ENCODE measurements at places on chromosomes 1 and 21.

GRCh38 chr1:117572546-117572945 is 33.3 kb upstream of the TENT5C start:
- DNase-seq, result no peak

GRCh38 chr1:101130673-101131072 is 105.1 kb upstream of the DPH5 start:
- no peak for DNase-seq

DNA sequence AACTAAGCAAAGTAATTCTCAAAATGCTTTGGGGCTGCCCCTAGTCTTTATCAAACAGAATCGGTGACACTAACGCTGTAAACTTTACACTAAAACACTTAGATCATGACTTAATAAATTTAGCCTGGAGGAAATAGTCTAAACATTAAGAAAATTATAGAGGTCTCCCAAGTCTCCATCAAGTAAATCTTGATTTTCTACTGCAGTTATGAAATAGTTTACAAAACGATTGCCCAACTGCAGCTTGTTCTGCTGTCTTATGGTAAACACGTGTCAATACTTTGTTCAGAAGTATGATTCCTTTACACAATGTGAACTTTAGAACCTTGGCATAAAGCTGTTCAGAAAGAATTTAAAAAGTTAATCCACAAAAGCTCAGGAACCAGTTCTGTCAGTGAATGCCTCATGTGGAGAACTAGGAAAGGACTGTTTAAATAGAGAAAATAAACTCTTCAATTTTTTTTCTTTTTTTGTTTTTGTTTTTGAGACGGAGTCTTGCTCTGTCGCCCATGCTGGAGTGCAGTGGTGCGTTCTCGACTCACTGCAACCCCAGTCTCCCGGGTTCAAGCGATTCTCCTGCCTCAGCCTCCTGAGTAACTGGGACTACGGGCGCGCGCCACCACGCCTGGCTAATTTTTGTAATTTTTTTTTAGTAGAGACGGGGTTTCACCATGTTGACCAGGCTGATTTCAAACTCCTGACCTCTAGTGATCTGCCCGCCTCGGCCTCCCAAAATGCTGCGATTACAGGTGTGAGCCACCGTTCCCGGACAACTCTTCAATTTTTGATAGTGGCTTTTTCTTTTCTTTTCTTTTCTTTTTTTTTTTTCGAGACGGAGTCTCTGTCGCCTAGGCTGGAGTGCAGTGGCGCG is 1.6 kb downstream of the DDI2 start:
- DNase-seq, result no peak

GRCh38 chr1:5513846-5514526 is 478.2 kb downstream of the NPHP4 start:
- DNase-seq, result no peak

DNA sequence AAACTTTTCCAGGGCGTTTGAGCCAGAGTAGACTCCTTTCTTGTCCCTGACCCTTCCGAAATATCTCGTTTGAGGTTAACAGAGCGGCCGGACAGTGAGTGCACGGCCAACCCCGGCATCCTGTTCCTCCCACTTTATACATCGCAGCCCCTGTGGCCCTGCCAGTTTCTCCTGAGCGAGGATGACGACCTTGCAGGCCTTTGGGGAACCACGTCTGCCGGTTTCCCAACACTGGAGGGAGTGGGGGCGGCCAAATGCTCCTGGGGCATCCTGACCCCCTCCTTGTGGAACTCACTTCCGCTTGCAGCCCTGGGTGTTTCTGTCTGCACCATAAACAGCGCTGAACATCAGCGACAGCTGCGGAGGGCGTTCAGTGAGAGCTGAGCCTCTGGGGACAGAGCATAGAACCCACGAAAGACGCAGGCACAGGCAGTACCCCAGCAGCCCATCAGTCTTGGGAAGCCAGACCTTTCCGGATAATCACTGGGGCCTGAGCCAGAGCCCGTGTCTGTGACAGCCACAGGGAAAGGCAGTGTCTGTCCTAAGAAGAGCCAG is 4.8 kb upstream of the KCNAB2 start:
- DNase-seq, result no peak

- no peak for DNase-seq
Measured at GRCh38 chr1:98669355-98670296, 8.1 kb downstream of the SNX7 start.

DNA sequence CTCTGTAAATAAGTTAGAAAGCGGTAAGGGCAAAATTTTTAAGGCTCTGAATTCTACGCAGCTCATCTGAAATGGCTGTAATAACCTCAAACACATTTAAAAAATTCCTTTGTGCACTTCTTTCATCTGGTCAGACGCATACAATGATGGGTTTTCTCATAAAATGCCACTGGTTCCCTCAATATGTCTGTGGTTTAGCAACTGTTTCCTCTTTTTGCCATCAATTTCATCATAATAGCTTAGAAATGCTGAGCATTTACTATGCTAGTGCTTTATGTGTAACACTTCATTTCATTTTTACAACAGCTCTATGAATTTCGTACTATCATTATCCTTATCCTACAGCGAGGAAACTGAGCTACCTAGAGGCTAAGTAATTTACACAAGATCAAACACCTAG is 35.3 kb upstream of the DMRTA2 start:
- DNase-seq, result no peak

- no peak for DNase-seq
Measured at GRCh38 chr1:215040190-215040589, 42.3 kb upstream of the KCNK2 start.

- no peak for DNase-seq
Measured at GRCh38 chr1:201378804-201379203, 1.3 kb upstream of the TNNT2 start.

- no peak for DNase-seq
Measured at GRCh38 chr1:36725151-36725550, 242.4 kb upstream of the CSF3R start.

GRCh38 chr1:48756683-48757316 is 19.9 kb downstream of the BEND5 start:
- DNase-seq, result no peak

DNA sequence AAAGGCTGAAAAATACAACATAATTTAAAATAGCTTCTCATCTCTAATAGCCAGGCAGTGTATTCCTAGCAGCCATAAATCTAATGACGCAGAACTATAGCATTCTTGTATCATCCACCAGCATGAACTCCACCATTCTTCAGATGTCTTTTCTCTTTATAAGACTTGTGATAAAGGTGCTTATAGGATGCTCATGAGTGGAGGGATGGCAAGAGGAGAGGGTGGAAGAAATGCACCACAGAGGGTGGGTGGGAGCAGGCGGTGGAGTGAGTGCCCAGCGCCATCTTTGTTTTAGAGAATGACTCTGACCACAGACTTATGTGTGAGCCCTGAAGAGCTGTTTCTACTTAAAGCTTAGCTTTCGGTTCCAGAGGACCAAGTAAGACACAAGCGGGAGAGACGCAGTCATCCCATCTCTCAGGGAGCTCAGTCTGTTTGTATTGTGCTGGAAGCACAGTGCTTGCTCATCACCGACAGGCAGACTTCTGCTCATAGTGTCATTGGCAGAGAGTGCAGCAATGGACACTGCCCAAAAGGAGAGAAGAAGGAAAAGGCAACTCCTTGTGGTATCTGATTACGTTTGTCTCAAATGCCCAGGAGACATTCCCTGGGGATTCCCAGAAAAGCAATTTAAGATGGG is 65.6 kb downstream of the KCNJ15 start:
- no peak for DNase-seq

DNA sequence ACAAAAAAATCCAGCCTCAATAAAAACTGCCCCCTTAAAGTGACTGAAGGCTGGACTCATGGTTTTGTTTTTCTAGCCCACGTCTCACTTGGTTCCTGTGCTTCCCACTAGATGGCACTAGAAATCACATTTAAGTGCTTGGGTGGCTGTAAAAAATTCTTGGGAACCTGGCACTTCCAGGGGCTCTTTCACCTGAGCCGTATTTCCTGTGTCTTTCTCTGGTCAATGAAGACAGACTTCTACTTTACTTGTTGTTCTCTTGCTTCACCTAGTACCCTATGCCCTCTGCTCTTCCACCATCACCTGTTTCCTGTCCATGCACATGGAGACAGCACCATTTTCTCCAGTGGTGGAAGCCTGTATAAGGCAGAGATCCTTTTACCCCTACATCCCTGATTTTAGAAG is 20.0 kb downstream of the METTL13 start:
- peak; percentile 10 for DNase-seq

GRCh38 chr1:40183055-40183710 is 22.0 kb downstream of the RLF start:
- DNase-seq, result no peak

DNA sequence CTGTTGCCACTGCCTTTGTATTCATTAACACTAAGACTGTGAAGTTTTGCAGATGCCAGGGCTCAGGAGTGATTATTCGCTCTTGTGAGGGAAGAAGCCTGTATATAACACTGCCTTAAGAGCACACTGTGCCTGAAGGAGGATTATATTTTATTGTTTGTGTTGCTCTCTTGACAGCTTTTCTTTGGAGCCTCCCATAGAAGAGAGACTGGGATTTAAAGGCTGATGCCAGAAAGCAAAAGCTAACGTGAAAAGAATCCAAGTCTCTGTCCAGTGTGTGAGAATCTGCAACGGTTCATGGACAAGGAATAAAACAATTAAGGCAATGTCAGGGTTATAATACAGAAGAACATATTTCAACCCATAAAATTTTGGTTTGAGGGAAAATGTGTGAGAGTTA is 316.8 kb downstream of the NFIA start:
- no peak for DNase-seq

DNA sequence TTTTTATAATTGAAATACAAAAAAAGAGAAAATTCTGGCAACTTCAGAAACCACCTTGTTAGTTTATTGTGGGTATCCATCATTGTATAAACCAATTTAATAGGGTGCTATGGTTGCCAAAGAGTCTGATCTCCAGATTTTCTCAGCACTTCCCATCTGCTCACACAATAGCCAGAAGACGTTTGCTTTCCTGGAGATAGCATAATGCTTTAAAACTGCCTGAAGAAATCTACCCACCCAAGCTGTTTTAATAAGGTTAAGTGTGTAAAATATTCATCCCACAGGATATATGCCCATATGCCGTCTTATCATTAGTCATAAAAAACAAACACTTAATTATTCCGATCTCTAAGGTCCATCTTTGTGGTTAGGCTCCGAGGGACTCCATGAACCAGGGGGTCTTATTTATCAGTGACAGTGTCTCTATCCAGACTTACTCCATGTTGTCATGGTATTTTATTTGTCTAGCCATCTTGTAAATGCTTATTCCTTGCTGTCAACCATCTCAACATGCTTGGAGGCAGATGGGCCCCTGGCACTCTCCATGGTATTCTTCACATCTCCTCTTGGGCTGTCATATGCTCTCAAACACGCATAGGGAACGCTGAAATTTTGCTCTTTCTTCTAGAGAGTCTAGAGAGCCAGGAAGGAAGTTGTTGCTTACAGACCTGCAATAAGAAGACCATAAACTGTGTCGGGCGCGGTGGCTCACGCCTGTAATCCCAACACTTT is 58.5 kb downstream of the MAP10 start:
- no peak for DNase-seq

- DNase-seq, result no peak
Measured at GRCh38 chr1:180691322-180691913, 59.6 kb downstream of the XPR1 start.

GRCh38 chr1:58852731-58853485 is 69.1 kb upstream of the JUN start:
- no peak for DNase-seq

- DNase-seq, result no peak
Measured at GRCh38 chr1:19635646-19636045, 8.5 kb upstream of the NBL1 start.

DNA sequence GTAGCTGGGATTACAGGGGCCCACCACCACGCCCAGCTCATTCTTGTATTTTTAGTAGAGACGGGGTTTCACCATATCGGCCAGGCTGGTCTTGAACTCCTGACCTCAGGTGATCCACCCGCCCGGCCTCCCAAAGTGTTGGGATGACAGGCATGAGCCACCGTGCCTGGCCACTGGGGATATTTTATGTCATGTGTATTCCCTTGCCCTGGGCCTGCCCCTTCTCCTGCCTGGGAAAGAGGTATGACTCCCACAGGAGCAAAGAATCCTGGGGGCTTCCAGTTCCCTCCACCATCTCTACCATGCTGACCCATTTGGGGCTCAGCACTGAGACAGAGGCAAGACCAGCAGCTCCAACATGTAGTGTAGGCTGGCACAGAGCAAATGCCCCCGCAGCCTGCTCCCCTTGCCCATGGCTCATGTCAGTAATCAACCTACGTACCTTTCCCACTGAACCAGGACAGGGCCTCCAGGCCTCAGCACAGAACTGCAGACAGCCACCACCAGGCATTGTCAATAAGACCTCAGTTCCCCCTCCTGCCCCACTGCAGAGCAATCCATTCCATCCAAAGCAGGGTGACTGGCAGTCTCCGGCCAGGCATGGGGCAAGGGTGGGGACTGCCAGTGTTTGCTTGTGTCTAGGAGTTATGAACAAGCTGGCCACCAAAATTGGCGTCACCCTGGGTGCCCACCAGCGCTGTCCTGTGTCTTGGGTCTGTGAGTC is 35.2 kb downstream of the BMP8A start:
- no peak for DNase-seq

DNA sequence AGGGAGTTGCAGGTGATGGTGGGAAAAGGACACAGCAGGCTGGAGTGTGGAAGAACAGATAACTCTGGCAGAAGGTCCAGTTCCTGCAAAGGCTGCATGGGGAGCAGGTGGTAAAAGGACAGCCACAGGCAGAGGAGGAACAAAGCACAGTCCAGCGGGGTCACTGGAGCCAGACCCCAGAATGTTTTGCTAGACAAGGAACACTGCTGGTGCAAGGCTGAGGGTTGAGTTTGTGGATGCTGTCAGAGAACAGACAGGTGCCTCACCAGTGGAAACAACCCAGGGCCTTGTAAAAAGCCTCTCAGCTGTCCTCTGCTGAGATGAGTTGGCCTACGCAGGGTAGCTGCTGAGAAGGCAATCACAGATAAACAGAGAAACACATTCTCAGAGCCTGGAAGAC is 101.7 kb downstream of the SSBP3 start:
- DNase-seq, result no peak

- no peak for DNase-seq
Measured at GRCh38 chr1:3457910-3458883, 3.7 kb downstream of the ARHGEF16 start.

DNA sequence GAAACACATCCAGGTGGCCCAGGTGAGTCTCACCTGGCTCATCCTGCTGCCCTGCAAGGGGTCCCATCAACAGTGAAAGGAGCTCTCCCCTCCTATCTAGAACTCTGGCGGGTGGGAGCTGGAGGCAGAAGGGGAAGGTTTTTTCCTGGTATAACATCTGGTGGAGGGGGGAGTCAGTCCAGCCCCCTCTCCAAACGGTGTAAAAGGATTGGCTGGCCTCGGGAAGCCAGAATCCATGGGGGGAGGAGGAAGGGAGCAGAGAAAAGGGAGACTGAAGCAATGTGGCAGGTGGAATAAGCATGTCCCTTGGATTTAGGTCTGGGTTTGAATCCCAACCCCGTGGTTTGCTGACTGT is 1.2 kb upstream of the CAMK2N1 start:
- no peak for DNase-seq

- DNase-seq, result no peak
Measured at GRCh38 chr1:150906329-150906728, 19.4 kb downstream of the CTXND2 start.

DNA sequence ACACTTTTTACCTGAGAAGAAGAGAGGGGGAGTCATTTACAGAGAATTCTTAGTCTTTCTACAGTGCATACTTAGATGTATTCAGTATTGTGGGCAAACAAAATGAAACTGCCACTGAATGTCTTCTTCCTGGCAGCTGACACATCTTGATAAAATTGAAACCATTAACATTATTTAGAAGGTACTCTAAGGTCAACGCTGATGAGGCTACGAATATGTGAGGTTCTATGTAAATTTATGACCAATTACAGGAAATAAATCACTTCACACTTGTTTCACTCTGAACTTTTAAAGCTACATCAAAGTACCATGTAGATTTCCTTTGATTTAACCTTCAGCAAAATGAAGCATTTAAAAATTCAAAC is 51.3 kb upstream of the GFI1 start:
- DNase-seq, result no peak
